ENCODE measurements at places on chromosomes 16 and 17. TPM values are rescaled to one million over a fixed set of nuclear protein-coding genes. Genes with fewer than 3 reads are reported as not detected.

DNA sequence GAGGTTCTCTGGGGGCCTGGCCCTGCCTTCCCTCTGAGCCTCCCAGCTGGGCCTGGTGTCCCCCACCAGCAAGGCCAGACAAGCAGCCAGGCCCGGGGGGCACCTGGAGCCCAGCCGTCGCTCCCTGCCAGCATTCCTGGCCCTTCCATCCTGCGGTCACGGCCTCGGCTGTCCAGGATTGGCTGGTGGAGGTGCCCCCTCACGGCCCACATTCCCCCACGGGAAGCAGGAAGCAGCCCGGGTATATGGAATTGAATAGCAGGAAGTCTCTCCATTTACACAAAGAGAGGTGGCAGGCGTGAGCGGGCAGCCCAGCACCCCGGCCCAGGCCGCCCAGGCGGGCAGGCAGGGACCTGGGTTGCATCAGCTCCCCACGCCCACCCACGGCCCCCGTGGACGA lies 14.5 kb downstream of the TRAF7 start:
- no peak for DNase-seq

DNA sequence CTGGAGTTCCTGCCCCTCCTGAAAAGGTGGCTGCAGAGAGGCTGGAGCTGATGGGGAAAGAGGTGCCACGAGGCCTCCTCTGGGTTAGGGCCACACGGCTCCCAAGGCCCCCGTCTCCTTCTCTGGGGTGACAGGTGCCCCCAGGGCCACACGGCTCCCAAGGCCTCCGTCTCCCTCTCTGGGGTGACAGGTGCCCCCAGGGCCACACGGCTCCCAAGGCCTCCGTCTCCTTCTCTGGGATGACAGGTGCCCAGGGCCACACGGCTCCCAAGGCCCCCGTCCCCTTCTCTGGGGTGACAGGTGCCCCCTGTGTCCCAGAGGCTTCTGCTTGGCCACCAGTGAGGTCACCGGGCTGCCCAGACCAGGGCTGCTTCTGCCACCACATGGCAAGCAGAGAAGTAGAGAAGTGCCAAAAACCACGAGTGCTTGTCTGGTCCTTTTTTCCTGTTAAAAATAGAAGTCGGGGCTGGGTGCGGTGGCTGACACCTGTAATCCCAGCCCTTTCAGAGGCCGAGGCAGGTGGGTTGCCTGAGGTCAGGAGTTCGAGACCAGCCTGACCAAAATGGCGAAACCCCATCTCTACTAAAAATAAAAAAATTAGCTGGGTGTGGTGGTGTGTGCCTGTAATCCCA lies 4.1 kb downstream of the CAPN15 start:
- DNase-seq: no peak

DNA sequence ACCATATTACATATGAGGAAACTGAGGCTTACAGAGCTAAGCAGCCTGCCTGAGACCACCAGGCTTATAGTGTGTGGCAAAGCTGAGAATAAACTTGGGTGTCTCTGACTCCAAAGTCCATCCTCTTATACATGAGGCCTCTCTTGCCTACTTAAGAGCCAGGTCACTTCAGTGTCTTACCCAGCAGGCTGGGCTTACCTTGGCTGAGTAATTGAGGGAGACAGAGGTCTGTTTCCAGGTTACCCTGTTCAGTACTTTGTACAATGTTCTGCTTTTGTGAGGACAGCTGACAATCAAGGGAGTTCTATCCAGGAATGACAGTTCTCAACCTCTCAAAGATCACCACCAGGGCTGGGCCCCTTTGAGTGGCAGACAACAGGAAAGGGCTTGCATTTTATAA lies 14.4 kb downstream of the NDUFAB1 start:
- DNase-seq: no peak

DNA sequence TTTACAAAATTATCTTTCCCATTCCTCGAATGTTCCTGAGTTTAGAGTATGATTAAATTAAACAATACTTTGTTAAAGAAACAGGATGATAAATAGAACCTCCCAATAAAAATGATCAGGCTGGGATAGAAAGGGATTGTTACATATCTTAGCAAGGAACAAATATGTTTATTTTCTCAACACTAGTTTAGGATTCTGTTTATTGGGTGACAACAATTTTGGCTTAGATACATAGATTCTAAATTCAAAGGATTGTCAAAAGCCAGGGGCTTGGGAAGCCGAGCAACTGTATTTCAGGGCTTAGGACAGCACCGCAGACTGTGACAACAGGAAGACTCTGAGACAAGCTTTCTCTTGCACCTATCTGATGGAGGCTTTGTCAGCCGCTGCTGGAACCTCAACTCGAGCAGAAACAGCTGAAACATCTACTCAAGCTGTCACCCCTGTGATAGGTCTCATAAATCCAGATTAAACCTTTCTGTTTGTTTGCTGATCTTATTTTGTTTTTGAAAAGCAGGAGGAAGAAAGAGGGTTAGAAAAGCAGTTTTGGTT lies 562.8 kb upstream of the ZFHX3 start:
- no peak for DNase-seq

DNA sequence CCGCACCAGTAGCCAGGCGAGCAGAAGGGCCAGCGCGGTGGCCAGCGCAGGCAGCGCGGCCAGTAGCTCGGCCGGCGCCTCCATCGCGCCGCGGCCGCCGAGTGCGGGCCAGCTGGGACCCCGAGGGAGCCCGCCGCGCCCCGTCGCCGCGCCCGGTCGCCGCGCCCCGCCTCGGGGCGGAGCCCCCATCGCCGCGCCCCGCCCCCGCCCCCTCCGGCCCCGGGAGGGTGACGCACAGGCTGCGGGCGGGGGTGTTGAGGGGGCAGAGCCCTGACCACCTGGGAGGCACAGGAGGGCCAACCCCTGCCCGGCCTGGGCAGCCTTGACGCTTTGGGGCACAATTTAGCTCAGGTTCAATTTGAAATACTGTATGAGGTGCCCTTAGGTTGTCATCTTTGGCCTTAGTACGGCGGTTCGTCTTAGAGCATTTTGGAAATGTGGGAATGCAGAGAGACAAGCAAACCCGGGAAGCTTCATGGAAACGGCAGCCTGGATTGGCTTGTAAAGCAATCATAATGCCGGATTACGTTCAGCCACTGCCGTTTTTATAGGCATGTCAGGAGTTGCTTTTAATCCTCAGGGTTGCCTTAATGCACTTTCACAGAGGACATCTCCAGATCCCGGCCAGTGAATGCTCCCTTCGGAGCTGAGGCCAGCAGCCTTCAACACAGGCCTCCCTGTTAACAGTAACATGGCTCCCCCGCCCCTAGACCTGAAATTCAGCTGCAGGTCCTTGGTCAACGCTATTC lies at the start of gene MXRA7:
Gene MXRA7 (minus strand): TSS at position 103 of the 749 bp plus-strand sequence. CDS start 19 bp downstream, at position 84.
- DNase-seq: peak; percentile 56

- DNase-seq: no peak
Measured at GRCh38 chr17:9219631-9220397, 198.5 kb downstream of the NTN1 start.

- no peak for DNase-seq
Measured at GRCh38 chr17:36204724-36205500, 6.0 kb upstream of the CCL4L2 start.

GRCh38 chr17:19337712-19338023 lies 24.9 kb downstream of the B9D1 start:
- DNase-seq: no peak

DNA sequence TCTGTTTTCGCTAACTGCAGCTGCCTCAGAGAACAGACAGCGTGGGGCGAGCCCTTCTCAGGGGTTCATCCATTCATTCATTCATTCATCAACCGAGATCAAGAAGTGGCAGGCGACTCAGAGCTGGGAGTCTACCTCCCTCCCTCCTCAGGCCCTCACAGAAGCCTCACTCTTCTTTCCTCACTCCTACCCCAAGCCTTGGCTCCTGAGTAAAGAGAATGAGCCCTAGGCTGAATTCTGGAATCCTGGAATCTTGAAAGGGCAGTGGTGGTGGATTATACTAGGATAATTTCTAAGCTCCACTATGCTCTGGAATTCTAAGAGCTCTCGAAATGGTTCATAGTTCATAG lies 2.3 kb upstream of the DLX3 start:
- DNase-seq: no peak

DNA sequence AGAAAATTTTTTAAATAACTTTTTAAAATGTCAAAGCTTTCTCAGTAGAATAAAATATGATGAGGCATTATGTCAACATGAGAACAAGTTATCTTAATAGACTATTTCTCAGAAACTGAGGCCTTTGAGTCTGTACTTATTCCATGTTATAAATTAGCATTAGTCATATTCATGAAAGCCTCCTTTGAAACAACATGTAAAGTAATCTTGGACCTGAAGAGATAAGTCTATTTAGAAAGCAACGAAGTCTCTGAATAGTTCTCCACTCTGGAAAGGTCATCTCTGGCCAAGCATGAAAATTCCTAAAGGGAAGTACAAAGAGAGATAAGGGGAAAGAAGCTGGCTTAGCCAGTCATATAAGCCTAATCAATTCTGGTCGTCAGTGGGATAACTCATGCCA lies 150.8 kb downstream of the CYB561 start:
- DNase-seq: no peak

Gene TM4SF5
- total RNA-seq: not detected

Gene PDILT
- not detected for total RNA-seq

Gene SGSH
- 34.3 TPM for total RNA-seq

Gene PYDC1
- total RNA-seq: not detected
